ENCODE measurements at places on chromosomes 2 and 18. TPM values are rescaled to one million over a fixed set of nuclear protein-coding genes. Genes with fewer than 3 reads are reported as not detected.

The CAVIN2 gene
- 10.3 TPM for total RNA-seq

The KLHL14 gene
- not detected for total RNA-seq

The GALM gene
- 18.5 TPM for total RNA-seq

The PNO1 gene
- total RNA-seq = 54.0 TPM

The CTNNA2 gene
- total RNA-seq = 0.25 TPM

The SRD5A2 gene
- not detected for total RNA-seq
